ENCODE measurements at places on chromosomes 4 and X.

DNA sequence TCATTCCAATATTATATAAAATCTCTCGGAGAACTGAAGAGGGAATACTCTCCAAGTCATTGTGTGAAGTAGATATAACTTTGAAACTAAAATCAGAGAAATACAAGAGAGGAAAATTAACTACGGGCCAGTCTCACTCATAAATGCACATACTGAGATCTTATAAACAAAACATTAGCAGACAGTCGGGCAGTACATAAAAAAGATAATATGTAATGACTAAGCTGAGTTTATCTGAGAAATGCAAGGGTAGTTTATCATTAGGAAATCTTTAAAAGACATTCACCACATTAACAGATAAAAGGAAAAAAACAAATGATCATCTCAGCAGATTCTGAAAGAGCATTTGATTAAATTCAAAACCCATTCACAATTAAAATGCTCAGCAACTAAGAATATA, 116.7 kb downstream of the NYX start:
- DNase-seq = no peak

DNA sequence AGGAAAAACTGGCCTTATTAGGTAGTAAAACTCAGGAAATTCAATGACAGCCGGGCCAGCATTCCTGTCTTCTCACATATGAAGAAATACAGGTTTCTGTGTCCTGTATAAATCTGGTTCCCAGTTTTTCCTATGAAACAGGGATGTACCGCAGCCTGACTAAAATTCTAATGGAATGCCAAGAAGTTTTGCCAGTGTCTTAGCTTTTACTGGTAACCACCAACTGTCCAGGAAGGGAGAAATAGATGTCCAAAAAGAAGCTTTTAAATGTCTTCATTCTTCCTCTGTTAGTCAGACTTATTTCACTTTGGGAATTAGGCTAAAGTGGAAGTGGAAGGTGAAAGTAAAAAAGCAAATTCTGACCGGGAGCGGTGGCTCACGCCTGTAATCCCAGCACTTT, 108.0 kb upstream of the TBL1X start:
- no peak for DNase-seq

GRCh38 chr4:88135356-88135663, 23.1 kb downstream of the ABCG2 start:
- no peak for DNase-seq

DNA sequence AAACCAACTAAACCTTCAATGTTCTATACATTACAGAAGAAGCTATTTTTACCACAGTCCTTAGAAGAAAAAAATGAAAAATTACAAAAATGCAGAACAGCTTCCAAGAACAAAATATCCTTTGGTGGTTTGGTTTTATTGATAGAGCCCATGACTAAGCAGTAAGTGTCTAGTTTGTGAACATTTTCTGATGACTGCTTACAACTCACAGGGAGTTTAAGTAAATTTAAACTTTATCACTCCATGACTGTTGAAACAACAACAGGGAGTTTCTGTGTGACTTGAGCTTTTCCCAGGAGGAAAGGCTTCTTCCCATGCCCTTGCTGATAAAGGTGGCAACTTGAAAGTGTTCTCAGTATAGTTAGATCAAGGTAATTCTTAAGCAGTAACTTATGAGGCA, 2.9 kb downstream of the PF4 start:
- DNase-seq = no peak

GRCh38 chrX:16825264-16826035, 39.2 kb downstream of the TXLNG start:
- DNase-seq = no peak

DNA sequence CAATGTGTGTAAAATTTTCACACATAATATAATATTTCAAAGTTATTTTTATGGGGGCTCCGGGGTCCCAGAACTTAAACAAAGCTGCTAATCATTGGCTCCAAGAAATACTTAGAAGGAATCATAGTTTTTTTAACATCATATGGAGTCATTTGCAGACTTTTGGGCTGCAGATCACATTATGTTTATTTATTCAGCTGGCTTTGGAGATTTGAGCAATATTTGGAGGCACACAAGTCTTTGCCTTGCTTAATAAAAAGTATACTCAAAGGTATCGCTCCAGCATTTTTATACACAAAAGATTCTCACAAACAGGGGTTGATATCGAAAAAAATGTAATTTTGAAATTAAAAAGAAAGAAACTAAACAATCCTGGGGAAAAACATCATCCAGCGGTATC, 382.5 kb upstream of the TENM3 start:
- no peak for DNase-seq

DNA sequence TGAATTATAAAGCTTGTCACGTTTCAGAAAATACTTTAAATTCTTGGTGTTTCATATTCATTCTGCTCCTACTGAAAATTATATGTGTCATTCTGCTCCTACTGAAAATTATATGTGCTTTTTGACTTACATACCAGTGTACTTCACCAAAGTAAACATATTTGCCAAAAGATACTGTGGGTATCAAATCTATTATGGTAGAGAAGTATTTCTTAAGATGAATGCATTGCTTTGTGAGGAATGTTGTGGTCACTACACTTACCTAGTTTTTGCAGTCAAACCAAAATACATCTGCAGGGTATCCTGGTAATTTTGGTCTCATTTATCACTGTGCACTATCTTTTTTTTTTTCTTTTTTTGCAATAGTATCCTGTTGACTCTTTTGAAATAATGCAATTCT, 287.7 kb upstream of the MAD2L1 start:
- no peak for DNase-seq

DNA sequence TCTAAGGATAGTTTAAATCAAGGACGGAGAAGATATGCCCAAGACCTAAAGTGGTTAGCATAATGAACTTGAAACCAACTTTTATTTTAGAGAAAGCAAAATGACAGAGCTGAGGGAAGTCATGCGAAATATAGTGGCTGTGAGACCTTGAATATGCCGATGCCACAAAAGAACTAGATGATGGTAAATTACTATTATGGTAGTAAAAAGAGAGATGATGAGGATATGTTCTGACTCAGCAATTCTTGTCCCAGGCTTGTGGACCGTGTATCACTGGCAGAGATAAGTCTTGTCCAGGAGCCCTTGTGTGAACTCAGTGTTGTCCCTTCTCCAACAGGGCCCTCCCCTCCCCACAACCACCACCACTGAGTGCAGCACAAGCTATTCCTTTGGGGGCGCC, 1605.6 kb upstream of the TENM3 start:
- DNase-seq = no peak

GRCh38 chr4:54032558-54033135, 31.8 kb downstream of the CHIC2 start:
- DNase-seq = no peak

- no peak for DNase-seq
Observed at GRCh38 chr4:7799736-7800135, 139.9 kb downstream of the AFAP1 start.

- no peak for DNase-seq
Observed at GRCh38 chr4:57605376-57605775, 495.2 kb upstream of the IGFBP7 start.

DNA sequence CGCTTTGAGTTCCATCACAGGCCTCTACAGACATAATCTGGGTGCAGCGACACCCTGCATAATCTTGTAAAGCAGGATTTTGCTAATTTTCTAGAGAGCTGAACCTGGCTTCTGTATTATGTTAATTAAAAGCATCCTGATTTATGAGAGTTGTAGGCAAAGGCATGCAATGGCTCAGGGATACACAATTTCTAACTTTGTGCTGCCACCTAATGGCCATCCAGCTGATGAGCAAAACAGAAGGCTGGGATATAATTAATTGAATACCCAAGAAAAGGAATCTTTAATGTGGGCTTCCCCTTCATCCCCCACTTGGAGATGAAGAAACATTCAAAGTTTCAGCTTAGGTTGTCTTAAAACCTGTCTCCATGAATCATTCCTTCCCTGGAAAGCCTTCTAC, 78.1 kb downstream of the BMP15 start:
- DNase-seq = no peak

GRCh38 chrX:27964432-27964831, 16.8 kb downstream of the DCAF8L1 start:
- DNase-seq = no peak

DNA sequence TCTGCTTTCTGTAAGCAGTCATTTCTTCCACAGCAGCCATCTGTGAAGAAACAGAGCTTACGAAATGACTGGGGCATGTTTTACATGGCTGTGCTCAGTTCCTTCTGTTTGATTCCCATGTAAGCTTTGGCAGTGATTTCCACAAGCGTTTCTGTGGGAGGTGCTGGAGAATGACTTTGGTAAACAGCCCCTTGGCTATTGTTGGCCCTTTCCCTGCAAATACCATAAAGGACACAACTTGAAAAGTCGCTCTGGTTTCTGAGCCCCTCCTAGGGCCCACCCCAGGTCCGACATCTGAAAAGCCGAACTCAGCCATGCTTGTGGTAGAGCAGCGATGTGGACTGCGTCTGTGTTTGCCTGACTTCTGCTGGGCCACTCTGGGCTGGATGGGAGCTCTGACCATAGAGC, 3.7 kb downstream of the LIMCH1 start:
- DNase-seq = no peak

GRCh38 chrX:40818236-40818635, 82.9 kb upstream of the MED14 start:
- no peak for DNase-seq

- DNase-seq = no peak
Observed at GRCh38 chr4:87309625-87310024, 13.1 kb downstream of the HSD17B13 start.

DNA sequence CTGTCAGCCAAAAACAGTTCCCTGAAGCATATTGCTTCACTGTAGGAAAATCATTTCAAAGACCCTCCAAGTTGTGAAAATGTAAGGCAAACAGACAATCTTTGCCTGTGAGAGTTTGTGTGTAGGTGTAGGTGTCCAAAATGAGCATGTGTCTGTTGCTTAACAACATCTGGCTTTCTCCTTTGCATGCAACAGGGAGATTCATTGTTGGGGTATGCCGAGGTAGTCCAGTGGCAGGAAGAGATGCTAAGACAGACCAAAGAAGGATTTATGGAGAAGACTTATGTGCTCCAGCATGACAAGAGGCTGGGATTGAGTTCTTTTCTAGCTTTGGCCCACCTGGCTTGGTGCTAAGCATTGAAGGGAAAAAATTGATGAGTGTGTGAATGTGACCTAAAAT, 29.8 kb upstream of the SMAD1 start:
- no peak for DNase-seq

GRCh38 chrX:14409341-14409740, 120.0 kb upstream of the GLRA2 start:
- no peak for DNase-seq

DNA sequence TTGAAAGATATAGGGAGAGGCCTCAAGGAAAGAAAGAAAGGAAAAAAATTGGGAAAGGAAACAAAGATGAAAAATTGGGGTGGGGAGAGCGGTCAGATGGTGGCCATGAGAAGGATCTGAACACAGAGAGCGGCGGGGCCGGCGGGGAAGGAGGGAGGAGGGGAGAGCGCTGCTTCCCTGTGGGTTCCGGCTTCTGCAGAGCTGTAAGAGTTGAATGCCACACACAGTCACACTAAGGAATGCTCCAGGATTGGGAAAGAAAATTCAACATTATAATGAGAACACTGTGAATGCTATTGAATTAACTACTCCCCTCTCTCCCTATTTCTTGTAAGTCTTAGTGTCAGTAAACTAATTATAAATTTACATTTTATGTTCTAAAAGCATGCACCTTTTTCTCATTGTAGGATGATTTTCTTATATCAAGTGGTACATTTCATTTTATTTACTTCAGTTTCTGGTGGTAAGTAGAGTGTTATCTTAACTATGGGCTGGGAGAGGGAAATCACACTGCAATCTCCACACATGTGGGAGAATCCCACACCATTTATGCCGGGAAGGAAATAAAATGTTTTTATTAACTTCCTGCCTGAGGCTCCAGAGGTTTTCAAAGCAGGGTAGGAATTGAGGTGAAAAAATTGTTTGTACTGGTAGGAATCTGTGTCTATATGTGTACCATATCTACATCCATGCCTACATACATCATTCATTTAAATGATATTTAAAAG, 904 bp downstream of the F11 start:
- DNase-seq = no peak

- no peak for DNase-seq
Observed at GRCh38 chr4:31148990-31149389, 428.8 kb downstream of the PCDH7 start.

DNA sequence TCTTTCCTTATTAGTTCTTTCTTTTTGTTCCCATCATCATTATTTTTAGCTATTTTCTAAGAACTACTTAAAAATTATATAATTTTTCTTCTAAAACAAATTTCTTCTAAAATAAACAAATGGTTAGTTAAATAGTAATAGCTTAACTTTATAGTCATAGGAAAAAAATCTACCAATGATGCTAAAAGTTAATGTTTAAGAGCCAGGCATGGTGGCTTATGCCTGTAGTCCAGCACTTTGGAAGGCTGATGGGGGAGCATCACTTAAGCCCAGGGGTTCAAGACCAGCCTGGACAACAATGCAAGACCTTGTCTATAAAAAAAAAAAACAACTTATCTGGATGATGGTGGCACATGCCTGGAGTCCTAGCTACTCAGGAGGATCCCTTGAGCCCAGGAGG, 127.1 kb upstream of the ANXA3 start:
- no peak for DNase-seq

DNA sequence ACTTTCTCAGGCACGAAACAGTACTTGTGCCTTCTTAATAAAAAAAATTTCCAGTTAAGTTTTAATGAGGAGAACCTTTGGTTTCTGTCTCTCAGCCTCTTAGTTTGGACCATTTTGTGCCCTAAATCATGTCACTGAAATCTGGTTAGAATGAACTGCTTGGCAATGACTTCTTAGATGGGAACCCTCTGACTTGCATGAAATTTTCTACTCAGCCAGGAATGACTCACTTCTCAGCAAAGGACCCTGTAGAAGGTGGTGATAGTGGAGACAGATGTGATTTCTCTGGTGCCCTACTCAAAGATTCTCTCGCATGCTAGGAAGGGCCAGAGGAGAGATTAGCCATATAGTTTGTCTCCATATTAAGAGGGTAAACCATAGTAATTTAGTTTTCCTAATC, 50.5 kb downstream of the RASL11B start:
- DNase-seq = no peak

- no peak for DNase-seq
Observed at GRCh38 chrX:7269991-7270390, 122.0 kb upstream of the PUDP start.

- no peak for DNase-seq
Observed at GRCh38 chr4:111454961-111455360, 690.3 kb upstream of the FAM241A start.

GRCh38 chr4:44425614-44426208, 22.9 kb downstream of the KCTD8 start:
- no peak for DNase-seq

GRCh38 chr4:47122592-47123291, 91.4 kb downstream of the GABRB1 start:
- no peak for DNase-seq

- DNase-seq = no peak
Observed at GRCh38 chr4:86156531-86156930, 203.3 kb downstream of the MAPK10 start.

DNA sequence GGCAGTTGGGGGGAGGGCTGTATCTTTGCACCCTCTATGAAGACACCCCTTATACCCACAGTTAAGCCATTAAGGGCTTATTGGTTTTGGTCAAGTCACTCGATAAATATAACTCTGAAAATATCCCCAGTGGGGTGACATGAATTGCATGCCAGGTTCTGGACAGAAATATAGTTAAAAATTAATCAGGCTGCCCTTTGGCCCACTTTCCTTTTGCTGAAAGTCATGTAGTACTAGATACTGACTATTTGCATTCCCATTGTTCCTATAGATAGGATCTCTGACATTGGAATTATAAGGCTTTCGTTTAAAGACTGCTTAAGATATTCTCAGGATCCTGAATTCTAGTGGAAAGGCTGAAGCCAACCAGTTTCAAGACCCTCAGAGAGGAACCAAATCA, 43.5 kb upstream of the LAMP2 start:
- DNase-seq = no peak

- no peak for DNase-seq
Observed at GRCh38 chr4:16765546-16765945, 132.9 kb downstream of the LDB2 start.

Measured in left forelimb (tissue), 1 donor.